ENCODE measurements at places on chromosomes 2 and 18.

DNA sequence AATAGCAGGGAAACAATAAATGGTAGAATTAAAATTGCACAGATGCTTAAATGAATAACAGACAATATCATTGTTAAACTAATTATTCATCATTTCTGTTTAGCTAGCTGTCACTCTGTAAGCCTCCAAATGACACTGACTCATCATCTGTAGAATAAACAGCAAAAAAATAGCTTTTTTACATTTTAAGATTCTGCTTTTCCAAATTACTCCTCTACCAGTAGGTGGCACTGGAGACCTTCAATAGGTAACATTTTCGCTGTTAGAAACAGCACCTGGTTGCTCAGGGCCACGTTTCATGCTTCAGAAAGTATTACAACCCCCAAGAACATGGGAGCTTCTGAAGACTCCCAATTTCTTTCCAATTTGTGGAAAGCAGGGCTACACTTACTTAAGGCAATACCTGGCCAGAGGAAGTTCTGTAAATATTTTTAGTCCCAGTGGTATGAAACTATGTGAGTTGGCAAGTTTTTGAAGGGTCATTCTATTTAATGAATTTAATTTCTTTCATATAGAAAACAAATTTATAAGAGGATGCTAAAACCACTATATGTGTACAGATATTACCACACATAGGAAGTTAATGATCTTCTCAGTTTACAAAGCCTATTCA lies 45.4 kb downstream of the TTN start:
- DNase-seq = peak; percentile 64

DNA sequence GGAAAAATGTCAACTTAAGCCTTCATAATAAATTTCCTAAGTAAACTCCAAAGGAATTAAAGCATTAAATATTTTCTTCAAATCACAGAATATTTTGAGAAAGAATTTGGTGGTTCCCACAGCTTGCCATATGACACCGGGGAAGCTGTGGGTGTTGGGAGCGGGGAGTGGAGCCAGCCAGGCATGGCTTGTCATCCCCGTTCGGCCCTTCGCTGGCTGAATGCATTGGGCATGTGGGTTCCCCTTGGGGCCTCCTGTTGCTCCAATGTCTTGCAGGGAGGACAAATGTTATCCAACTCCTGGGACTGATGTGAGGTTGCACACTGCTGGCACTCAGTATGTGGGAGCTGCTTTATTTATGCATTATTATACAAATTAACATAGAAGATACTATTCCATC lies 18.6 kb downstream of the NGEF start:
- DNase-seq = no peak

- DNase-seq = peak; percentile 69
Measured at GRCh38 chr2:23606968-23607367, 222.0 kb downstream of the KLHL29 start.

DNA sequence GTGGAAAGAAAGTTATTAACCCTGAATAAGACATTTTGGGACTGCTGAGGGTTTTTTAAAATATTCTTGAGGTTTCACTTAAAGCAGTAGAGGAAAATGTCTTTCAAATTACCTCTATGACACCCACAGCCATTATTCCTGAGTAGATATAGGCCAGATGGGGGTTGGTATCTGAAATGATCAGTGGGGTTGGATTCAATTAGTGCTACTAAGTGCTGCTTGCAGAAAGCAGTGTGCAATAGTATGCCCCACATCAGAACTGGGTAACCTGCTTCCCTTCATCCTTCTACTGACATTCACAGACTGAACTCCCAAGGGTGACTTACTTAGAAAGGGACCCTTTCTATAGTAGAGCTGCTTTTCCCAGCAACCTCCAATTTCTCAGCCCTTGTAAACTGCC lies 7.3 kb upstream of the ETAA1 start:
- no peak for DNase-seq

- DNase-seq = no peak
Measured at GRCh38 chr2:173865971-173866873, 99.0 kb downstream of the SP3 start.

DNA sequence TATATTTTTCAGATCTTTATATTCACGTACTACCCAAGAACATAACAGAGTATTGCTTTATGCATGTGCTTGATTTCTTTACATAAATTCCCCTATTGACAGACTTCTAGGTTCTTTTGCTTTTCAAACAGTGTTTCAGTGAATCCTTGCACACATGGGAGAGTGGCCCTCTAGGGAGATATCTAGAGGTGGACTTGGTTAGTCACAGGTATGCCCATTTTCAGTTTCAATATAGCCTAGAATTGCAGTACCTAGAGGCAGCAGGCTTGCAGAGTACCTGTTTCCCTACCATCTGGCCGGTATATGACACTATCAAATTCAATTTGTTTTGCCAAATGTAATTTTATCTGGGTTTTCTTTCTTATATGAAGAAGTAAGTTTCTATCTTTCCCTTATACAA lies 36.8 kb downstream of the EML6 start:
- no peak for DNase-seq

GRCh38 chr2:175418224-175418835 lies 236.8 kb upstream of the ATP5MC3 start:
- DNase-seq = no peak

DNA sequence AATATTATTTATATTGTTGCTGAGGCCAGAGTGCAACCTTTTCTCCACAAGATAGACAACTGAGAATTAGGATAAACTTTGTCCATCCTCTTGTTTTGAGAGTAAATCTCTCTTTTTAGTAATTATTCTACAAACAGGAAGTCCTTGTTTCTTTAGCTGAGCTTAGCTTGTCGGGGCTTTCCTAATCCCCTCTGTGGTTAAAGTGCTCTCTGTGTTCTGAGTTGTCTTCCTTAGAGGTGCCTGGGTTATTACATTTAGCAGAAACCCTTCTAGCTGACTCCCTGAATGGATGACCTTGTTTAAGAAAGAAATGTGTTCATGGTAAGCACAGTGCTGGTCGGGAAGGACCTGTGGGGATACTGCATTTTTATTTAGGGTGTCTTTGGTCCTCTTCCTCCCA lies 12.7 kb downstream of the USP39 start:
- no peak for DNase-seq

DNA sequence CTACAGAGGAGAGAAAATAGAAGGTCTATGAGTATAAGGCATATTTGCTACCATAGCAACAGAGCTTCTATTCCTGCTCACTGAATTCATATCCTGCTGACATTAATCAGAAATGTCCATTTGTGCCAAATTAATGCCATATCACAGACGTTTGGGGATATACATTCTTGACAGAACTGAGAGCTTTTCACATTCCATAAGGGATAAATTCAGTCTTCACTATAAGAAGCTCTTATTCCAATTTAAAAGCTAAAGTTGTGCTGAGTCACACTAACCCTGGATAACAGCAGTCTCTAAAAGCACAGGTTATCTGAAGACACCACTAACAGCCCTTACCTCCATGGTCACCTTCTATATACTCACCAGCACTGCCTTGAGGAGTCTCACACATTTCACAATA lies 178.1 kb downstream of the RAB3GAP1 start:
- DNase-seq = no peak

DNA sequence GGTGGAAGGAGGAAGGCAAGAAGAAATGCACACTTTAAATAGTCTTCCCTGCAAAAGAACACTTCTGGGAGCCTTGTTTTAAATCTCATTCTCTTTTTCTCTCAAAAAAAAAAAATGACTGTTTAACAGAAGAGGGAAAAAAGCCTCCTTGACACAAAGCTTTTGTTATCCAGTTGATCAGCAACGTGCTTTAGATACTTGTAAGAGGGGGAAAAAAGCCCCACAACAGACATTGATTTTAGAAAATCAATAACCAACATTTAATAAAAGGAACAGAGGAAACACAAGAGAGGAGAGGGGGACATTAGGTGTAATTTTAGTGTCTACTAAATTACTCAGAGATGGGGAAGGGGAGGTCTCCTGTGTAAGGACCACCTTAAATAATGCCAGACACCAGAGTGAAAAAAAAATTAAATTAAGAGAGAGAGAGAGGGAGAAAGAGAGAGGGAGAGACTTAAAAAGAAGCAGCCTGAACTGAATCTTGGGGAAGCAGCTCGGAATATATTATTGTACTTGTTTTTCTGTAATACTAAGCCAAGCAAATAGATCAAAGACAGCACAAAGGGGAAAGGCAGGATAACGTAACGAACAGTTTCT lies 4.7 kb downstream of the ZEB2 start:
- DNase-seq = peak; percentile 72

DNA sequence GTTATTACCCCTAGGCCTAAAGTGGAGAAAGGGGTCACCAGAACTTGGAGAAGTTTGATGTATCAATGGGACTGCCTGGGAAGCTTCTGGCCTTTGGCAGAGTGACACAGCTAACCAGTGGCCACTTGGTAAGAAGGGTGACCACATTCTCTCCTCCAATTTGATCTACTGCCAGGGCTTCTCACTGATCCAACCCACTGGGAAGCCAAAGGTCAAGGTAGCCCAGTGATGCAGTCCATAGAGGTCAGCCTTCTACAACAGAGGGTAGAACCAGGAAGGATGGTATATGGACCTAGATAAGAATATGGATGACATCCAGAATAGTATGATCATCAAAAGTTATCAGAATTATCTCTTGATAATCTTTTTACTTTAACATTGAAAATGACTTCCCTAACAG lies 493.6 kb downstream of the NYAP2 start:
- DNase-seq = no peak

DNA sequence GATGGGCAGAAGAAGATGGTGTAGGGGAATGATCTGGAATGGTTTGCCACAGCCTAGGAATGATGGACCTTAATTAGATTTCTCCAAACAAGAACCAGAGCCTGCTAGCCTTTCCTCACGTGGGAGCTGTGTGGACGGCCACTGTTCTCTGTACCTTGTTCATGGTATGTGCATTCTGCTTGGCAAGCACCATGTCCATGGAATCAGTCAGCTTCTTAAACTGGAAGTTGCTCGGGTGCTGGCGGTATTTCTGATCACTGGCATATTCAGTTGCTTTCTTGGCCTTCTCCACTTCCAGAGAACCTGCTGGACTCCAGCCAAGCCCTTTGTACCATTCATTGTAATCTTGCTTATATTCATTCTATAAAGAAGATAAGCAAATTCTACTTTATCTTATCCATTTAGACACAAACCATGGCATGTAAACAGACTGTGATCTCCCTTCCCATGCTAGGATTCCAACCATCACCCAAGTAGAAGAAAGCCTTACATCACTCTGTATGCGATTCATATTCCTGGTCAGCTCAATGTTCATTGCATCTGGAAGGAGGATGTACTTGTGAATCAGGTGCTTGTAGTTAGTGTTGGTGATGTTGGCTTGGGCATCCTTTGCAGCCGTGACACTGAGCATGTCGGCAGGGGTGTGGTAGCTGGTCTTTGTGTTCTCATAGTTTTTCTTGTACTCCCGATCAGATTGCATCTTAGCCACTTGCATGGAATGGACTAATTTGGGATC lies 78.4 kb downstream of the NEB start:
- no peak for DNase-seq

GRCh38 chr2:119290859-119291587 lies 67.4 kb downstream of the STEAP3 start:
- peak; percentile 32 for DNase-seq

- no peak for DNase-seq
Measured at GRCh38 chr2:199779589-199779988, 71.4 kb downstream of the FTCDNL1 start.

DNA sequence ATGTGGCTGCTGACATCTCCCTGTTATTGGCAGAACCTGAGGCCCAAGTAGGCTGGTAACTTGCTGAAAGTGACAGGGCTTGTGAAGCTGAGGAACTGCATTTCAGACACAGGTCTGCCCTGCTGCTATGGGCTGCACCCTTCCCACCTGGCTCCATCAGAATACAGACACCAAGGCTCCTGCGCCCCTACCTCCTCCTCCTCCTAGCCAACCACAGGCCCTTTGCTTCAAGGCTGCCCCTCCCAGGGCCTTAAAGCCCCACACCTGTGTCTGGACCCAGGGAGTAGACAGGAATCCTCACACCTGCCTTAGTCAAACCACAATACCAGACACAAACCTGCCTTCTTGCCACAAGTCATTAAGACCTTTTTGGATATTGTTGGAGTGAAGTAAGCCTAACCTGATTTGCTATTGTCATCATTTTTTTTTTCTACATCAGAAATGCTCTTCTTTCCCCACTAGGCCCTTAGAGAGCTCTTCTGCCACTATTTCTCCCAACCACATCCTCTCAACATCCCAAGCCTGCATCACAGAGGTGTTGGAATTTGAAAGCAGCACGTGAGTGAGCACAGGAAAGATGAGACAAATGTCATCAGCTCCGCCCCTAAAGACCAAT lies 489.7 kb downstream of the EIPR1 start:
- DNase-seq = no peak
